IMR-90 (cell line): ENCODE measurements at places on chromosomes 5 and 9.
A peak's percentile ranks its signal among the peaks of the same experiment; 100 is the strongest.

GRCh38 chr9:14806941-14807520 is 84.5 kb upstream of the CER1 start:
- no peak for DNase-seq
- no peaks in the 10 kb centered on the region for H3K4me1 ChIP-seq
- no peak overlapping the region for H3K4me3 ChIP-seq
- no peaks in the 10 kb centered on the region for H3K27me3 ChIP-seq
- H3K36me3 ChIP-seq = no peaks in the 10 kb centered on the region

- no peaks in the 10 kb centered on the region for H3K36me3 ChIP-seq
- DNase-seq = no peak
- H3K27me3 ChIP-seq = no peaks in the 10 kb centered on the region
- H3K27ac ChIP-seq = no peak overlapping the region
- H3K4me1 ChIP-seq = no peaks in the 10 kb centered on the region
- H3K4me3 ChIP-seq = no peak overlapping the region
These were observed 169.0 kb downstream of the PTPRD start for GRCh38 chr9:10443868-10444204.

DNA sequence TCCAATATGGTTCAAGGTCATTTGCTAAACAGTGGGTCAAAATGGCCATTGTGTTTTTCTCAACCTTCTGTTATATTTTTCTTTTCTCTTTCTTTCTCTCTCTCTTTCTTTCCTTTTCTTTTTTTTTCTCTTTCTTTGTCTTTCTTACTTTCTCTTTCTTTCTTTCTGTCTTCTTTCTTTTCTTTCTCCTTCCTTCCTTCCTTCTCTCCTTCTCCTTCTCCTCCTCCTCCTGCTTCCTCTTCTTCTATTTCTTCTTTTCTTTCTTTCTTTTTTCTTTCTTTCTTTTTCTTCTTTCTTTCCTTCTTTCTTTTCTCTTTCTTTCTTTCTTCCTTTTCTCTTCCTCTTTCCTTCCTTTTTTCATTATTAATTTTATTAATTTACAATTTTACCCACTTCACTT is 619.5 kb downstream of the IRX1 start:
- no peak overlapping the region for H3K4me3 ChIP-seq
- no peaks in the 10 kb centered on the region for H3K36me3 ChIP-seq
- no peak overlapping the region for H3K27ac ChIP-seq
- DNase-seq = no peak

DNA sequence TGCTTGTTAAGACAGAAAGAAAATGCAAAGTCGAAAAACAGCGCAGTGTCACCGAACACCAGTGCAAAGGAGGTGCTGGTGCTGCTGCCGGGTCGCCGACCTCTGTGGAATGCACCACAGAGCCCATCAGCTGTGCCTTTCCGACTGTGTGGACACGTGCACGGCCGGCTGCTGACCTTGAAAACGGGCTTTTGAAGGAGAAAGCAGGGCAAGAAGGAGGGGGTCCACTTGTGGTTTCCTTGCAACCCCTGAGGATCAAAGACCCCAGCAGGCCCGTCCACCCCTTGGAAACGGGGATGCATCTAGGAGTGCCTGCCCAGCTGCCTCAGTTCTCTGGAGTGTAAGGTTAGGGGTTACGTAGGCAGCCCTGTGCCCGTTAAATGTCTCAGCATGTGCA is 6.2 kb upstream of the OLFM1 start:
- no peak overlapping the region for H3K27ac ChIP-seq
- no peak overlapping the region for H3K4me3 ChIP-seq
- peaks cover 37% of the 10 kb centered on the region for H3K27me3 ChIP-seq
- no peak for DNase-seq
- H3K4me1 ChIP-seq = no peaks in the 10 kb centered on the region

DNA sequence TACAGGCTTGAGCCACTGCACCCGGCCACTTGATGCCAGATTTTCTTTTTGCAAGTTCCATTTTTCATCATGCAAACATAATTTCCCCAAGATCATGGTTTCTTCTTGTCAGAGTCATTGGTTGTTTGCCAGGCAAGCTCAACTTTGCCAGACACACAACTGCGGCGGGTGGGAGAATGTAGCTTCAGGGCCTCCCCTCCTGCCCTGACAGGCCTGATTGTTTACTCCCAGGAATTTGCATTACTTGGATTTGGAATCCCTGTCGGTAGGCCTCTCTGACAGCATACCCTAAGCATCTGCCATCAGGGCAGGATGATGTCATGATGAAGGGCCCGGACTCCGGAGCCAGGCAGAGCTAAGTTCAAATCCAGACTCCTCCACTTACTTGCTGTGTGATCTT is 15.1 kb downstream of the RPS14 start:
- H3K4me3 ChIP-seq = no peak overlapping the region
- H3K27ac ChIP-seq = no peak overlapping the region
- H3K27me3 ChIP-seq = no peaks in the 10 kb centered on the region
- H3K36me3 ChIP-seq = no peaks in the 10 kb centered on the region

- DNase-seq = peak; percentile 94
- H3K27ac ChIP-seq = peak overlapping the region; percentile 57; the same call in 1 of the 2 replicates
- H3K4me3 ChIP-seq = no peak overlapping the region
- no peaks in the 10 kb centered on the region for H3K36me3 ChIP-seq
- H3K4me1 ChIP-seq = peaks cover 16% of the 10 kb centered on the region
- H3K27me3 ChIP-seq = no peaks in the 10 kb centered on the region
These were observed 544.7 kb upstream of the KLF4 start for GRCh38 chr9:108033976-108034964.

- no peak for DNase-seq
- no peaks in the 10 kb centered on the region for H3K4me1 ChIP-seq
- no peaks in the 10 kb centered on the region for H3K27me3 ChIP-seq
These were observed 131.6 kb downstream of the TLR4 start for GRCh38 chr9:117835798-117836197.

DNA sequence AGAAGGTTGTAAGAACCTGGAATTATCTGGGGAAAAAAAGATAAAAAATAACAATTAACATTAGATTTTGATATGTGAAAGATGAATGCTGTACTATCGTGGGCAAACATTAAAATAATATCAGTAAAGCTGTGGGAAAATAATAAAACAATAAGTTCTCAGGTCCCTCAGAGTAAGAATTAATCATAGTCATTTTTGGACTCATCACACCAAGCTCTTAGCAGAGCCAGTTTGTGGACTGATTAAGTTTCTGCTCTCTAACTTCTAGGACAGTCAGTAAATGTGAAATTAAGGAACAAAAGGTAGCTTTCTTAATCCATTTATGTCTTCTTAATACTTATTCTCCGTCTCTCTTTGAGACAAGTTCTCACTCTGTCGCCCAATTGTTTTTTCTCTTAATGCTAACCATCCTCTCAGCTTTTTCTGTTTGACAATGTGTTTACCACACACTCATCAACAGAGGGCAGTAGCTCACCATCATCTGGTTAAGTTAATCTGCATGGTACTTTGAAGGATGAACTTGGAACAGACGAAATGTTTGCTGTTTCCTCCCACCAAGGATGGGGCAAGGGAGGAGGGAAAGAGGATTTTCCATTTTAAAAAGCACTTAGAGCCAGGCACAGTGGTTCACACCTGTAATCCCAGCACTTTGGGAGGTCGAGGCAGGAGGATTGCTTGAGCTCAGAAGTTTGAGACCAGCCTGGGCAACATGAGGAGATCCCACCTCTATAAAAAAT is 5.3 kb upstream of the ACO1 start:
- H3K4me1 ChIP-seq = peaks cover 4% of the 10 kb centered on the region
- no peaks in the 10 kb centered on the region for H3K36me3 ChIP-seq
- H3K4me3 ChIP-seq = no peak overlapping the region
- H3K27me3 ChIP-seq = peaks cover 2% of the 10 kb centered on the region; the same call in 1 of the 2 replicates

DNA sequence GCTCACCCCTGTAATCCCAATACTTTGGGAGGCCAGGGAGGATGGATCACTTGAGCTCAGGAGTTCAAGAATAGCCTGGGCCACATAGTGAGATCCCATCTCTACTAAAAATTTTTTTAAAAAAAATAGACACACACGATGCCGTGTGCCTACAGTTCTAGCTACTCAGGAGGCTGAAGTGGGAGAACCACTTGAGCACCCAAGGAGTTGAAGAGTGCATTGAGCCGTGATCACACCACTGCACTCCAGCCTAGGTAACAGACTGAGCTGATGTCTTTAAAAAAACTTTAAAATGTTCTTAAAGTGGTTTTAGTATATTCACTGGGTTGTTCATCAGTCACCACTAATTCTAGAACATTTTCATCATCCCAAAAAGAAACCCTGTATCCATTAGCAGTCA is 51.9 kb upstream of the RNF38 start:
- H3K36me3 ChIP-seq = no peaks in the 10 kb centered on the region
- no peak overlapping the region for H3K4me3 ChIP-seq
- H3K27ac ChIP-seq = no peak overlapping the region
- no peaks in the 10 kb centered on the region for H3K27me3 ChIP-seq
- H3K4me1 ChIP-seq = peaks cover 2% of the 10 kb centered on the region; the same call in 1 of the 2 replicates

DNA sequence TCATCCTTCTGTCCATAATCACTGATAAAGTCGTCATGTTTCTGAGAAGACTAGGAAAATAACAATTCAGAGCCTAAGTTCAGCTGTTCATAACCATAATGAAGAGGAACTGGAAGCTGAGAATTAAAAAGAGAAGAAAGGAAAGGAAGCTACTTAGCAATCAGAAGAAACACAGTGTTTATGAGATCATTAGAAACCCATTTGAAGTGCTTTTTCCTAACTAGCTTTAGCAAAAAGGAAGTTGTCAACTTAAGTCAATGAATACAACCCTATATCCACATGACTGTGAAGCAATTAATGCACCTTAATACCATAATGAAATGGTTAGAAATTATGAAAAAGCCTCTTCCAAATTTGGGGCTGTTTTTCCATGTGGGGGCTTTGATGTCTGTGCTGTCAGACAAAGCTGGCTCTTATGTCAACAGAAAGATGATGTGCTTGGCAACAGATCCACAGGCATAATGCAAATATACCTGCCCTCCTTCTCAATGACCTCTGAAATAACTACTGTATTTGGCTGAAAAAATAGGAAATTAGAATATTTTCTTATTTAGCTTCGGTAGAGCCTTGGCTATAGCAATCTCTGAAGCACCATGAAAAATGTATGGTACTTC is 463.5 kb downstream of the RASEF start:
- H3K36me3 ChIP-seq = no peaks in the 10 kb centered on the region
- DNase-seq = no peak
- H3K27me3 ChIP-seq = no peaks in the 10 kb centered on the region
- peaks cover 15% of the 10 kb centered on the region for H3K4me1 ChIP-seq
- no peak overlapping the region for H3K4me3 ChIP-seq
- no peak overlapping the region for H3K27ac ChIP-seq

GRCh38 chr9:137982200-137982599 is 104.6 kb downstream of the CACNA1B start:
- H3K27me3 ChIP-seq = no peaks in the 10 kb centered on the region
- H3K4me3 ChIP-seq = no peak overlapping the region
- no peak for DNase-seq
- H3K27ac ChIP-seq = no peak overlapping the region
- no peaks in the 10 kb centered on the region for H3K36me3 ChIP-seq
- no peaks in the 10 kb centered on the region for H3K4me1 ChIP-seq

- H3K27ac ChIP-seq = no peak overlapping the region
- no peaks in the 10 kb centered on the region for H3K27me3 ChIP-seq
- no peaks in the 10 kb centered on the region for H3K36me3 ChIP-seq
- H3K4me1 ChIP-seq = no peaks in the 10 kb centered on the region
- no peak overlapping the region for H3K4me3 ChIP-seq
These were observed 30.6 kb upstream of the TLE1 start for GRCh38 chr9:81719972-81720371.

- peaks cover 2% of the 10 kb centered on the region; the same call in 1 of the 2 replicates for H3K4me1 ChIP-seq
- H3K27ac ChIP-seq = no peak overlapping the region
- no peaks in the 10 kb centered on the region for H3K36me3 ChIP-seq
- DNase-seq = no peak
- no peaks in the 10 kb centered on the region for H3K27me3 ChIP-seq
These were observed 74.6 kb downstream of the LMNB1 start for GRCh38 chr5:126851501-126852011.

GRCh38 chr5:10491673-10492026 is 50.0 kb downstream of the ROPN1L start:
- H3K4me3 ChIP-seq = no peak overlapping the region
- H3K4me1 ChIP-seq = peaks cover 6% of the 10 kb centered on the region
- no peaks in the 10 kb centered on the region for H3K36me3 ChIP-seq
- H3K27me3 ChIP-seq = 0 out of 2 replicates have a peak, but pooled peaks cover 2% of the 10 kb centered on the region

GRCh38 chr5:28421141-28421540 is 1382.8 kb upstream of the CDH9 start:
- no peaks in the 10 kb centered on the region for H3K4me1 ChIP-seq
- H3K27ac ChIP-seq = no peak overlapping the region
- no peak overlapping the region for H3K4me3 ChIP-seq
- DNase-seq = no peak
- H3K27me3 ChIP-seq = no peaks in the 10 kb centered on the region

- no peaks in the 10 kb centered on the region for H3K27me3 ChIP-seq
- DNase-seq = no peak
- H3K36me3 ChIP-seq = peaks cover 26% of the 10 kb centered on the region
- H3K4me1 ChIP-seq = no peaks in the 10 kb centered on the region
- H3K4me3 ChIP-seq = no peak overlapping the region
These were observed 54.8 kb downstream of the PWWP2A start for GRCh38 chr5:160064417-160064810.

DNA sequence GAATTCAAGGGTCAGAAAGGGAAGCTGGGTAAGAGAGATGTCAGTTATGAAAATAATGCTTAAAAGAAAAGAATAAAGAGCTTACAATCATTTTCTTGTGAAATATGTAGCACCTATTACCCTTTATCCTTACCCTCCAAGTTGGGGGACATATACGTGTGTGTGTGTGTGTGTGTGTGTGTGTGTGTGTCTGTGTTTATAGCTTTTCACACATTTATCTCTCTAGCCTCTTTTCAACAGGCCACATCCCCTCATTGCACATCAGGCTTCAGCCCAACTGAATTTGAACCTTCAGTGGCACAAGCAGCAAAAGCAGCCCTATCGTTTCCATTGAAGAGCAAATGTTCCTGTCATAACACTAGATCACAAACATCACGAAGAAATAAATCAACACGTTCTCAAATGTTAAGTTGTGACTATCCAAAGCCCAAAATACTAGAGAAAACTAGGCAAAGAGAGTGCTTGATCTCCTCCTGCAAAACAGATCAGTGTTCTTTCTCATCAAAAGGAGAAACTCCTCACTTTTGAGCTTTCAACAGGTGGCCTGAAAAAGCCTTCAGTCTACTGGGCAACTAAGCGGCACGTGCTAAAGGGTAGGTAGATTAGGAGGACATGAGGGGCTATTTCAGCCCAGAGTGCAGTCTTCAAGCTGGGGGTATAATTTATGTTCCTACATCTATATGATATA is 416.4 kb downstream of the EFNA5 start:
- H3K4me1 ChIP-seq = no peaks in the 10 kb centered on the region; the same call in 1 of the 2 replicates
- no peak overlapping the region for H3K4me3 ChIP-seq
- no peak overlapping the region for H3K27ac ChIP-seq
- no peaks in the 10 kb centered on the region for H3K27me3 ChIP-seq
- DNase-seq = no peak

DNA sequence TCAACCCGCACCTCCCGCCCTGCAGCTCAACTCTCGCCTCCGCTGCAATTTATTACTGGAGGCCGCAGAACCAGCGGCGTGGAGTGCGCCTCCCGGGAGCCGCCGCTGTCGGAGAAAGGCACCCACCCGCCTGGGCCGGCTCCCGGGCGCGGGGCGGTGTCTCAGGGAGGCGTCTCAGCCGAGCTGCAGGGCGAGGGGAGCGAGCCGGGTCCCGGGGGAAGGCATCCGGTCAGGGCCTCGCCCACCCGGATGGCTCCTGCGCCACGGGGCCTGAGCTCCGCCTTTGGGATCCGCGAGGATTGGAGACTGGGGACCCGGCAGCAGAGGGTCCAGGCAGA is 32.9 kb downstream of the TSPAN17 start:
- H3K36me3 ChIP-seq = no peaks in the 10 kb centered on the region
- H3K4me3 ChIP-seq = no peak overlapping the region
- no peak overlapping the region for H3K27ac ChIP-seq
- no peaks in the 10 kb centered on the region for H3K4me1 ChIP-seq
- DNase-seq = no peak
- H3K27me3 ChIP-seq = peaks cover 62% of the 10 kb centered on the region
